CD4-positive, alpha-beta T cell treated with Interleukin-2 at 100 ng/mL for 4 hours (primary cell): ENCODE measurements at places on chromosomes 11 and 22.

GRCh38 chr11:7251487-7251835, 243 bp upstream of the SYT9 start:
- DNase-seq, result no peak

GRCh38 chr22:50302041-50302541, 5.4 kb downstream of the PLXNB2 start:
- DNase-seq, result no peak

DNA sequence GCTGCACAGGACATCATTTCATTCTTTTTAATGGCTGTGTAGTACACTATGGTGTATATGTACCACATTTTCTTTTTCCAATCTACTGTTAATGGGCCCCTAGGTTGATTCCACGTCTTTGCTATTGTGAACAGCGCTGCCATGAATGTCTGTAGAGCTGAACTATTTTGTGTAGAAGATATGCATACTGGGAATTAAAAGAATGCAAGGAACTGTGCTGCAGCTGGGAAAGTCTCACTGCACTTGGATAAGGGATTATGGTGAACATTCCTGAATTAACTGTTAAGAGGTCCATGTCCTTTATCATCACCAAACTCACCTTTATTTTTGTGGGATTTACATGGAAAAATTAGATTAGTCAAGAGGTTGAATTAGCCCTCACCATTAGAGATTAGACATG, 224.7 kb downstream of the SNX19 start:
- no peak for DNase-seq

GRCh38 chr11:396948-397548, 3.0 kb downstream of the PKP3 start:
- peak; percentile 61 for DNase-seq

GRCh38 chr11:24199461-24199860, 297.4 kb upstream of the LUZP2 start:
- DNase-seq, result no peak

- DNase-seq, result no peak
Observed at GRCh38 chr11:130606178-130606577, 157.7 kb downstream of the ADAMTS15 start.
